ENCODE measurements at places on chromosomes 5 and 9.

GRCh38 chr5:1256776-1257175 is 31.6 kb downstream of the SLC6A18 start:
- DNase-seq = no peak

DNA sequence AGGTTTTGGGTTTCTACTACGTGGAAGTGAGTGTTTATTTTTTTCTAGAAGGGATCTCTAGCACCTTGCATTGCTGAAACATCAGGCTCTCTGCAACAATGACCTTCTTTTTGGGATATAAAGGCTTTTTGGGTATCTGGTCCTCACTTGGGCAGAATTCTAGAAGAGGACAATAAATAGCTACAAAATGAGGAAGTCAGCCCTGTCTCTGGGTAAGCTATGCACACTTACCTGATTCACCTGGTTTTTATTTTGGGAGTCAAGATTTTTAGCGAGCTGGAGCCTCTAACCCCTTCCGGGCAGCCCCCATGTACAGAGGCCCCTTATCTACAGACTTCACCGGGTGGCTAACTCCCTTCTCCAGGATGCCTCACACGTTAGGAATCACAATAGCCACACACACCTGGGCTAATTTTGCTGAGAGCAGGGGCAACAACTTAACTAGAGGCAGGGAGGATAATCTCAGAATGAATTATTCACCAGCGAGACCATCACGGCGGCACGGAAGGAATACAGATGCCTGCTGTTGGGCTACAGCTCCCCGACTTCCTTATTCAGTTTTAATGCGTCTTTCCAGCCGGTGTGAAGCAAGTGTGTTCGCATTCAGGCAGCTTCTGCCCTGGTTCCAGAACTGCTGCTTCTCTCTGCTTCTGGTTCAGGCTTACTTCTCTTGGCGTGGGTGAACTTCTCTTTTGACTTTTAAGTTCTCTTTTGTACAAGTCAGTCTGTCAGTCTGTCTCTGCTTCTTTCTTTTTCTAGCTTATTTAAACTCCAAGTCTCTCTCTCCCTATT is 341.0 kb upstream of the PANK3 start:
- DNase-seq = no peak

DNA sequence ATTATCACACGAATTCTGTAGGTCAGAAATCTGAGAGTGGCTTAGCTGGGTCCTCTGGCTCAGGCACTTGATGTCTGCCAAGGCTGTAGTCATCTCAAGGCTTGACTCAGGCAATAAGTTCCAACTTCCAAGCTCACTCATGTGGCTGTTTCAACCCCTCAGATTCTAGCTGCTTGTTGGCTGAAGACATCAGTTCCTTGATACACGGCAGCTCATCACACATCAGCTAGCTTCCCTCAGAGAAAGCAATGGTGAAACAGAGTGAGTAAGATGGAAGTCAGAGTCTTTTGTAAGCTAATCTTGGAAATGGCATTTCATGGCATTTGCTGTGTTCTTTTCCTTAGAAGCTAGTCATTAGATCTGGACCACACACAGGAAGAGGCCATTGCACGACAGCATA is 204.2 kb upstream of the PTGER4 start:
- DNase-seq = no peak

GRCh38 chr9:134171316-134172197 is 7.2 kb upstream of the RNU6ATAC start:
- no peak for DNase-seq

Measured in SK-N-SH (cell line).